Left renal pelvis (tissue), 4 donors: ENCODE measurements at places on chromosomes 4 and X. TPM values are rescaled to one million over a fixed set of nuclear protein-coding genes. Genes with fewer than 3 reads are reported as not detected.

GRCh38 chrX:150703695-150703974 is 10.4 kb downstream of the MTMR1 start:
- DNase-seq = no peak

- no peak for DNase-seq
These were observed 39.7 kb downstream of the TRIM61 start for GRCh38 chr4:164937576-164938270.

DNA sequence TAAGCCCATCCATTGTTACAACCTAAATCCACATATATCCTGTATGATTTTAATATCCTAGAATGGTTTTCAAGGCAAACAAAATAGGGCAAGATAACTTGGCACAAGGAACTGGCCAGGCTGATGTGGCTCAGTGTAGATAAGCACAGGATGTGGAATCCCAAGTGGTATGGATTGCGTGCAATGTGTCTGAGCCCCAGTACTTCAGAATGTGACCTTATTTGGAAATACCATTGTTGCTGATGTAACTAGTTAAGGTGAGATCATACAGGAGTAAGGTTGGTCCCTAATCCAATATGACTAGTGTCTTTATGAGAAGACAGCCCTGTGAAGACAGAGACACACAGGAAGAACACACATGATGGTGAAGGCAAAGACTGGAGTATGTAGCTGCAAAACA is 72.4 kb downstream of the IL21 start:
- no peak for DNase-seq

GRCh38 chr4:2487632-2488031 is 18.7 kb downstream of the RNF4 start:
- DNase-seq = no peak

- DNase-seq = no peak
These were observed 55.2 kb downstream of the CLNK start for GRCh38 chr4:10629394-10629793.

GRCh38 chrX:45186643-45187026 is 14.0 kb downstream of the DIPK2B start:
- no peak for DNase-seq

- DNase-seq = no peak
These were observed 204.0 kb upstream of the PUDP start for GRCh38 chrX:7351926-7352325.

DNA sequence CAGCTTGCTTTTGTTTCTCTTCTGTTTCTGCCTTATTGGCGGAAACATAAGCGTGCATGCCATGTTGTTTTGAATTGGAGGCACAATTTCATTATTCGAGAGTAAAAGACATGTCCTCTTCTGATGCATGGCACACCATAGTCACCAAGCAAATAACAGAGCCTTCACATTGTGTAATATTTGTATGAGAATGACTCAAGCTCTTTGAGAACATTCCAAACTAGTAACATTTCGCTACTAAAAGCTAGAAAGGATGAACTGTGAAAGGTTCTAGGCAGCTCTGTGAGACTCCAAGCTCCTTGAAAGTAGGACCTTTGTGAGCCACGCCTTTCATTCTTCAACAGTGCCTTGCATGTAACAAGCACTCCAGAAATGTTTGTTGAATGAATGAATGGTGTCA is 9.2 kb upstream of the ANXA3 start:
- no peak for DNase-seq

DNA sequence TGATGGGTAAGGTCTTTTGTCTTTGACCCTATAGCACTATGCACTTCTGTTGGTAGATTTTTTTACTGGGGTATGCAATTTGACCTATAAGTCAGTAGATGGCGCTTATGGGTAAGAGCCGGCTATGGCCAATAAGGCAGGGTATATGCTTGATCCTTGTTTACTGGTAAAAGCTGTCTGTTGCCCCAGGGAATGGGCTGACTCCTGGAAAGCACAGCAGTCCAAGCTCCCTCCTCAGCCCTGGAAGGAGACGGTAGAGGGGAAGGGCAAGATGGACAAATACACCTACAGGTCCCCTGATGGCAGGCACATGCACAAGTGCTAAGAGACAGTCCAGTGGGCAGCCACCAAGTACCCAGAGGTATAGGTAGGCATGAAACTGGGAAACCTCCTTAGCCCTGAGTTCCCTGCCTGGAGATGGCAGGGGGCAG is 63.7 kb downstream of the ADAMTS3 start:
- DNase-seq = no peak

DNA sequence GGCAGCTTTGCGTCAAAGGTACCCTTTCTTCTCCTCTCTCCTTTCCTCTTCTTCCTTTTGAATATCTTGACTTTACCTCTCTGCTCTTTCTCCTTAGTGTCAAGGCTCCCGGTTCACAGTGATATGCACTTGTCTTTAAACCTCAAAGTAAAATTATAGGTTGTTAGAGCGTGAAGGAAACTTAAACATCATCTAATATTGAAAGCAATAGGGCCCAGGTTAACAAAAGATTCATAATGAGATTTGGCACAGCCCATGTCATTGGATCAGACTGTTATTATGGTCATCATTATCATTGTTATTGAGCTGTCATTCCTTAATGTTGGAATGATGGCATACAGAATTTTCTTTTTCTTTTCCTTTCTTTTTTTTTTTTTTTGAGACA is 32.5 kb downstream of the FTHL17 start:
- no peak for DNase-seq

- DNase-seq = no peak
These were observed 19.8 kb upstream of the GLRA2 start for GRCh38 chrX:14509325-14510057.

DNA sequence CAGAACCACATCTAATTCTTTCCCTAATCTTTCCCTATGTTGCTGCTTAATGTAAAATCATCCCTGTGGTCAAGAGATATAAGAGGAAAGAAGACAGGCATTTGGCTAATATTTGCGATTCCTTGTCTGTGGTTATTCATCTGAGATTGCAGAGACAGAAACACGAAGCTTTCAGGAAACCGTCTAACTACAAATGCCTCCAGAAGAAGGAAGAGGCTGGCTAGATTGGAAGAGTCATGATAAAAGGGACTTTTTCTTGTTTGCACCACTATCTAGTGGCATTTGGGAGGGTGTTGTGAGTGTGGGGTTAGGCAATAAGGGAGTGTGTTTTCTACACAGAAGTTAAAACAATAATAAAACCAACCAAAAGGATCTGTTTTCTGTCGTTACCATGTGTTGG is 43.9 kb downstream of the TMEM154 start:
- DNase-seq = no peak

GRCh38 chrX:140917354-140918115 is 84.9 kb upstream of the SPANXB1 start:
- no peak for DNase-seq

GRCh38 chr4:11397819-11398610 is 30.7 kb downstream of the HS3ST1 start:
- DNase-seq = no peak

LINC00632 gene
- 4.3 TPM for polyA plus RNA-seq

PTPN13 gene
- 134 TPM for polyA plus RNA-seq

MAOA gene
- 21.1 TPM for polyA plus RNA-seq

FOXP3 gene
- polyA plus RNA-seq = 0.66 TPM

GAGE12F gene
- polyA plus RNA-seq = not detected

HMGN5 gene
- polyA plus RNA-seq = 34.9 TPM

ERAS gene
- polyA plus RNA-seq = not detected

PCYT1B gene
- 3.8 TPM for polyA plus RNA-seq

SLITRK4 gene
- polyA plus RNA-seq = 21.4 TPM

FAM3A gene
- 43.5 TPM for polyA plus RNA-seq
